Stimulated activated CD8-positive, alpha-beta memory T cell treated with anti-CD3 and anti-CD28 coated beads, Interleukin-15, amount 100 ng/mL, for 24 hours (primary cell): ENCODE measurements at places on chromosomes 5 and 9.

DNA sequence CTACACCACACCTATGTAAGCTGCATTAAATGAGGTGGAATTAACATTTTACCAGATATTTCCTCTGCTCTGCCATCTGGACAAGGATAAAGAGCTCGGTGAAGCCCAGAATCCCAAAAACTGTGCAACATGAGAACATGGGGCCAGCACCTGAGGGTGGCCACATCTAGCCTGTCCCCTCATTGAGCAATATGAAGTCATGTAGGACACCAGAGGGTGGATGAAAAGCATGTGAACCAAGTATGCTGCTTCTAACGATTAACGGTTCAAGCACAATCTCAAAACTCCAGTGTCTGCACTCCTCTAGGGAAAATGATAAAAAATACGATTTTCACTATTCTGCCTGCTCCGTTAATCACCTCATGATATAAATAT is 545.8 kb downstream of the EBF1 start:
- DNase-seq: no peak

- no peak for DNase-seq
Observed at GRCh38 chr9:90642570-90643539, at the start of gene DIRAS2. Gene DIRAS2, minus strand, starts transcription at chr9:90642824. Its CDS starts 28,997 bp downstream, at chr9:90613827.

DNA sequence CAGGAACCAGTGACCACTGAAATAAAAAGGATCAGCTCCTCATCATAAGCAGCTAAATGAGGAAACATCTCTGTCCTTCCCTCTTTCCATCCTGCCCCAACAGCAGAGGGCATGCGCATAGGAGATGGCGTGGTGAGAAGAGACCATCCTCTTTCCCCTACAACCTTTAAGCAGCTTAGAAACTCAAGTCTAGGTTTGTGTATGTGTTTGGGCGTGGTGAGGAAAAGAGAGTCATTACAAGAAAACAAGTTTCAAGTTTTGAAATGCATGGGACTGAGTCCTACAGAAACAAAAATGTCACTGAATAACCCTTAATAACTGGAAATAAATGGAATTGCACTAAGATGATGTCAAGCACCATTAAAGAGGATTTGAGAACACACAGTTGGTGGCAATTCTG is 96.4 kb upstream of the IL12B start:
- DNase-seq: no peak

DNA sequence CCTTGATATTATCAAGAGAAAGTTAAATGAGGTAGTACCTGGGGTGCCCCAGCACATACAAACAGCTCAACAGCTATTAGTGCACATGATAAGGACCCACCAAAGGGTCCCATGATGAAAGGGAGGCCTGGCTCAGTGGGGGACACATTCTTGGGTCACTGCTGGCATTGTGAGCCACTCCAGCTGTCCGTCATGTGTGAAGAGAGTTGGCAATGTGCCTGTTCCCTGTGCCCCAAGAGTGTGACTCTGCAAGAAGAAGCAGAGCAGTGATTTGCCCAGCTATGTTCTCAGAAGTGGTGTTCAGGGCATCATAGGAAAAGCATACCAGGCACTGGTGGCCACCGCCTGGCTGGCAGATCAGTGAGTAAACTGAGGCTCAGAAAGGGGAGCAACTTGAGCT is 37.1 kb upstream of the TDRD7 start:
- DNase-seq: no peak

DNA sequence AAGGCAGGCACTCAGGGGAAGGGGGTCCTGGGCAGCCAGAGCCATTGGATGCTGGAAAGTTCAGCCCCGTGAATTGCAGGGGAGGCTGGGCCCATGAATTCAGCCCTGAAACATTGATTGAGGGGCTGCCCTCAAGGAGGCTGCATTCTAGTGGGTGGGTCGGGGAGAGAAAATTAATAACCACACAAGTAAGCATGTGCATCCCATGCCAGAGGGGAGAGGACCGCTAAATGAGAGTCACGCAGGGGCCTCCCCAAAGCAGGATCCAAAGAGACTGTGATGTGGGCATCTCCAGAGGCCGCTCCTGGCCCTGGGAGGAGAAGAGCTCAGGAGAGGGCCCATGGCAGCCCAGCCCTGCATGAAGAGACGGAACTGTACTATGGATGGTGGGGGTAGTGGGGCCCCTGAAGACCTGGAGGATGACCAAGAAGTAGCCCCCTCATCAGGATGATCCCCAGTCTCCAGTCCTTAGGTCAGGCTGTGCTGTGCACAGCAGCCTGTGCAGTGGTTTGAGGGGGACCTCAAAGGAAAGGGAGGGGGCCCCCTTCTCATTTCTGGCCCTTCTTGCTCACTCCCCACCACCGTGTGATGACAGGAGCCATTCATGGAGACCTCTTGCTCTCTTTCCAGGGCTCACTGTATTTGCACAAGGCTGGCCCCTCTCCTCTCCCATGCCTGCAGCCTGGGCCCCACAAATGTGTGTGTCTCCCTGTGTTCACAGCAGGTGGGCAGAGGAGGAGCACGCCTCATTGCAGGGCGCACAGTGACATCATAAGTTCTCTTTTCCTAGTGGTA is 233.6 kb upstream of the IRX1 start:
- DNase-seq: no peak
